ENCODE measurements at places on chromosomes 2 and 18. TPM values are rescaled to one million over a fixed set of nuclear protein-coding genes. Genes with fewer than 3 reads are reported as not detected.

Gene COL4A4
- total RNA-seq, result 37.3 TPM

Gene IL1A
- total RNA-seq, result 0.40 TPM

Gene TNFAIP6
- total RNA-seq, result 0.33 TPM

DNA sequence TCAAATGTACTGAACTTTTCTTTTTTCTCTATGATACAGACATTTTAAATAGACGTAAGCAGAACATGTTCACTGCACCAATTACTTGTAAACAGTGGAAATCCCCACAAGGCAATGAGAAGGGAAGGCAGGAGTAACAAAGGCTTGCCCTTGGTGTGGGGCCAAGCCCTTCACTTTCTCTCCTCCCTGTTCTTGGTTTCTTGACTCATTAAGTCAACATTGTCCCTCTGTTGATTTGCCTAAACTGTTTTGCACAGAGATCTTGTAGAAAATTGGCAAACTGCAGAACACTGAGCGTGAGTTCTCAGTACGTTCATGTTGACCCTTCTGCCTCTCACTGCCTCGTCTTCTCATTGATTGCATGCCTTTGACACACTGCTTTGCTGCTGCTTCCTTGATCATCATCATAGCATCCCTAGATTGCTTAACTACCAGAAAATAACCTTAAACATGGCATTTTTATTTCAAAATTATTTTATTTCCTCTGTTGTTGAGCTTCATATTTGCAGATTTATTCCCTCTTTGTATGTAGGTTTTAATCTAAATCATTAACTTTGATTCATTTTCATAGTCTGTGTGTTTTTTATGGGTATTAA, 257.7 kb downstream of the PTGR3 start:
- no peaks in the 10 kb centered on the region for H3K27me3 ChIP-seq
- DNase-seq, result peak; percentile 86
- H3K4me3 ChIP-seq, result no peak overlapping the region
- no peaks in the 10 kb centered on the region for H3K36me3 ChIP-seq

GRCh38 chr2:169828141-169828811, 1.0 kb downstream of the UBR3 start:
- peaks cover 48% of the 10 kb centered on the region for H3K4me1 ChIP-seq
- peak; percentile 74 for DNase-seq
- H3K4me3 ChIP-seq, result peak overlapping the region; percentile 97
- peak overlapping the region; percentile 77 for H3K27ac ChIP-seq

DNA sequence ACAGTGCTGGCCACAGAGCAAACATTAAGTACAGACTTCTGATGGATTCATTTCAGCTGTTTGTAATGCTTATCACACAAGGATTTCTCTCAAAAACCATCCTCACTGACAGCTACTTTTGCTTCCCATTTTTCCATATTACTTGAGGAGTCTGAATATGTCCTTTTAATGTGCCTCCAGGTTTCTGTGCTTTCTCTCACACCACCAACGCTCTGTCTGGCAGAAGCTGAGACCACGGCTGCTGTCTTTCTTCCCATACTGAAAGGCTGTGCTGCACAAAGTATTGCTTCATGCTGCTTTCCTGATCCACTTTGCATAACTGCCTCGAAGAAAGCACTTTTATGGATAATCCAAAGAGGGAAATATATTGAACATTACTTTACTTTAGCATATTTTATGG, 312.1 kb upstream of the ZEB2 start:
- no peaks in the 10 kb centered on the region for H3K27me3 ChIP-seq
- no peak overlapping the region for H3K27ac ChIP-seq
- no peak for DNase-seq
- H3K4me1 ChIP-seq, result peaks cover 15% of the 10 kb centered on the region
- H3K4me3 ChIP-seq, result no peak overlapping the region
